Non-pigmented ciliary epithelial cell (primary cell): ENCODE measurements at places on chromosomes 11 and 22.

DNA sequence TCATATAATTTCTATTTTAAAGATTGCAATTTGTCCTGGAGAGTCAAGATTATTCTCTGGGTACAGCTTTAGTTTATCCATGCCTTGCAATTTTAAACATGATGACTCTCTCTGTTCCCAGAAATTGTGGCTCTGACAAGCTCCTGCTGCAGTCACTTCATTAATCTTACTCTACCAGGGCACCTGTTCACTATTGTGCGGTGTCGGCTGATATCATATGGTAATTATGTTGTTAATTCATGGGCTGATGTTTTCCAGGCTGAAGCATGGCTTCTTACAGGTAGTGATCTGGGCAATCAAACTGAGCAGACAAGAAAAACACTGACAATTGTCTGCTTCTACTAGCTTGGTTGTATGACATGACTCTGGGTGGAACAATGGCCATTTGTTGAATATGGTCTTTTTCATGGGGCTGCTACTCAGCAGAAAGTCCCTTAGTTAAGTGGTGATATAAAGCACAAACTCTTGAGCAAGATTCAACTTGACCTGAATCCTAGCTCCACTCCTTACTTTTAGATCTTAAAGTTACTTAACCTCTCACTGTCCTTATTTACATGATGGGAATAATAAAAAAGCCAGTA is 230.7 kb downstream of the FAT3 start:
- DNase-seq = no peak

DNA sequence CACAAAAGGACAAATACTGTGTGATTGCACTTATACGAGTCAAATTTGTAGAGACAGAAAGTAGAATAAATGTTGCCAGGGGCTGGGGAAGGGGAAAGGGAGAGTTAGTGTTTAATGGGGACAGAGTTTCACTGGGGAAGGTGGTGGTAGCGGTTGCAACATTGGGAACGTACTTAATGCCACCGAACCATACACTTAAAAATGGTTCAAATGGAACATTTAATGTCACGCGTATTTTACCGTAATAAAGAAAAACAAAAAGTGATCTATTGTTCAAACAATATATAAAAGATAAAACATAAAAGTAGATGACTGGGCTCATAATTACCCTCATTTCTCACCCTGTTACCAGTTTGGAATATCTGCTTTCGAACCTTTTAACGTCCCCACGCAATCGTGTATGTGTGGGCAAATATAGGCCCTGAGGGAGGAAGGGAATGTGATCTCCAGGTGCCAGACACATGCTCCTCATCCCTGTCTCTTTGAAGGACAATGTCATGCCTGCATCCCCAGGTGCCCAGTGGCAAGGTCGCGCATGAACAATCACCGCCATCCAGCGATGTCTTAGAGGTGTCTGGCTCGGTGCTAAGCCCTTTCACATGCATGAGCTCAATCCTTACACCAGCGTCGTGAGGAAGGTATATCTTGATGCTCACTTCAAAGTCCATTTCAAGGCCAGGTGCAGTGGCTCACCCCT is 35.3 kb downstream of the LIF start:
- no peak for DNase-seq

DNA sequence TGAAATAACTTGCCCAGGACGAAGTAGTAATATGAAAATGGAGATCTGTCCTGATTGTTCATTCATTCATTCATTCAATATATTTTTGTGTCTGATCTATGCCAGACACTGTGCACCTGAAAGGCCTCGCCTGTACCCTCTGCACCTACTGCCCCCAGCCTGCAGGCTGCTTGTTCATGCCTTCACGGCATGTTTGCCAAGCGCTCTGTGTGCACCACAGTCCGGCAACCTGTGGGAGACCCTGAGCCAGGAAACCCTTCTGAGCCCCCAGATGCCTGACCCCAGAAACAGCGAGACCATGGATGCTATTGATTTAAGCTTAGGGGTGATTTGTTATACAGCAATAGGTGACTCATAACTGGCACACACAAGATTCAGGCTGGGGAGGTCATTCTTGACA is 47.0 kb downstream of the RTL6 start:
- no peak for DNase-seq

GRCh38 chr11:15136166-15136565 is 21.4 kb downstream of the INSC start:
- no peak for DNase-seq

DNA sequence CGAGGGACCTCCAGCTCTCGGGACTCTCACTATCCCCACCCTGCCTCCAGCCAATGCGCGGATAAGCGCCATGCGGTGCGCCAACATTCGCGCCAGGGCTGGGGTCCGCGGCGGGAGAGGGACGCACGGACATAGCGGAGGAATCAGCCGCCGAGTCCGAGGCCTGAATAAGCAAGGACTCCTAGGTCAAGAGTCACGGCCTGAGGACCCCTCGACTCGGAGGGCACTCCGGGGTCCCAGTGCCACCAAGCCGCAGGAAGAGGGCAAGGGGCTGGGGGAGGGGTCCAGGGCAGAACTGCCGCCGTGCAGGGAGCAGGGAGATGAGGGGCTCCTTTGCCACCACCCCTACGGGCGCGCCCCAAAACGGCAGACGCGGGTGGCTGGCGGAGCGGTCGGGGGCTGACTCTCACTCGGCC is 552 bp downstream of the DSCAML1 start:
- no peak for DNase-seq

DNA sequence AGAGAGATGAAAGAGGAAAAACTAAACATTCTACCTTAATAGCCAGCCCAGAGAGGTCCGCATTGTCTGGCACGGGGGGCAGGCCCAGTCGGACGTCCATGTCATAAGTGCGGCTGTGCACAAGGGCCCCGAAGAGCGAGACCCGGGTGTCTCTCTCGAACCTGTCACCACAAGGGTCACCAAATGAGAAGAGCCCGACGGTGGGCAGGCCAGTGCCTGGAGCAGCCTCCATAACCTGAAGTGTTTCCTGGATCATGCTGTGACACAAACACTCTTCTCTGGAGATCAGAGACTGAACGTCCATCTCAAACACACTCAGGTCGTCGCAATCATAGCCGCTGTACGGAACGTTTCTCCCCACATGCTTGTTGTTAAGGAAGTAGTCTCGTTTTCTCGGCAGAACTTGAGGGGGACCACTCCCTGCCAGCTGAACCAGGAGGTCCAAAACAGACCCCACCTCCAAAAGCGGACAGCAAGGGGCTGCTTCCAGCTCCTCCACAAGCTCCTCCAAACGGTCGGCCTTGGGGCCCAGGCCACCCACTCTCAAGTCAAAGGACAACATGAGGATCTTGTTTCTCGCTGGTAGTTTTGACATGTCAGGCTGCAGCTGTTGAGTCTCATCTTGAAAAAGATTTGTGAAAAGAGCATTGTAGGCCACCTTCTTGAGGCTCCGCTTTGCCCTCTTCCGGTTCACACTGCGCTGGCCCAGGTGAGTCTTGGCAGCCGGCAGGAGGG is 971 bp downstream of the TUBGCP6 start:
- no peak for DNase-seq

DNA sequence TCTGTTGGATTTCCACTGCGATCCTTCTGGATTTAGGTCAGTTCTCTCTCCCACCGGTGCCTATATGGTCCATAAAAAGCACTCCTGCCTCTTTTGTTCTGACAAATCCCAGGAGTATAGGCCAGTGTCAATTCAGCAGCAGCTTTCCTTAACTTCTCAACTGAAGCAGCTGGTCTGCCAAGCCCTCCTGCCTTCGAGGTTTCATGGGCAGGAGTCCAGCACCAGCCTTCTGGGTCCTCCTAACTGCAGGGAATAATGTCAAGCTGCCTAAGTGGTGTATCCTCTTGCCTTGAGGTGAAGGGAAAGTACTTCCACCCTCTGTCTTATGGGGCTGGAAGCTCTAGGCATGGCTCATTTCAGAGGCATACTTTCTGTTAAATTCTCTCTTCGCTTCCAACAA is 149.4 kb upstream of the NCAM1 start:
- no peak for DNase-seq

DNA sequence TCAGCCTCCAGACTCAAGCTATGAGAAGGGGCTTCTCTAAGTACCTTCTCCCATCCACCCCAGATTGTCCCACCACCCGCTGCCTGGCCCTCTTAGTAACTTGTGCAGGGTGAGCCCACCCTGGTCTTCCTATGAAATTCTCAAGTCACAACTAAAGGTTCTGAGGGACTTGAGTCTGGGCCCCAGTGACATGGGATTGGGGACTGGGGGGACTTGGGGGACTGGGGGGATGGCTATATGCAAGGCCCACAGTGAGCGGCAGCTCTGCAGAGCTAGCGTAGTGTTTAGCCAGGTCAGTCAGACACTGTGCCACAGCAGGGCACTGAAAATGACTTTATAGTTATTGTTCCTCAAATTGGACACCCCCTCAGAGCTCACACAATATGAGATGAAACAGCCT is 622.3 kb upstream of the CADM1 start:
- DNase-seq = no peak

DNA sequence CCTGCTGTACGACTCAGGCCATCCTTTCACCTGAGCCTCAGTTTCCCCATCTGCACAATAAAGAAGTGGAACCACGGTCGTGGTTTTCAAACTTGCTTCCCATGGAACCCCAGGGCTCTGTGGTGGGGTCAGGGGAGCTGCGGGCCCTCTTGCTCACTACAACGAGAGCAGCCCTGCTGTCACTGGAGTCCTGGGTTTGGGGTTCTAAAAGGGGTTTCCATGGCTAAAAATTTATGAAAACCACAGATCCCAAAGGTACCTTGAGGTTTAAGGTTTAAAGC is 45.4 kb upstream of the CARS1 start:
- DNase-seq = no peak

DNA sequence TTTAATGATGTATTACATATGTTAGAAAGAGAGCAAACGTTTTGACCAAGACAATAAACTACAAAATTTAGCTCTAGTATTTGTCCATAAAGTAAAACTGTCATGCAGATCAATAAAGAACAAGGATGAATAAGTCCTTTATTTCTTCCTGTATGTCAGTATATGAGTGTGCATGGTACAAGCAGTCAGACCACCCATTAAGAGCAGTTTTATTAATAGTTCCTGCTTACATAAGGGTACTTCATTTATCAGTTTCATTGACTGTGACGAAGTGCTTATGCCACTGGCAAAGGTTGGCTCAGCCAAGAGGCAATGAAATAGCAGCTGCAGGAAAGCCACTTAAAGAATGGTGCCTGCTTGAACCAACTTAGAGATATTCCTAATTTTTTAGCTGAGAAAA is 913.0 kb upstream of the CNTN5 start:
- DNase-seq = no peak

DNA sequence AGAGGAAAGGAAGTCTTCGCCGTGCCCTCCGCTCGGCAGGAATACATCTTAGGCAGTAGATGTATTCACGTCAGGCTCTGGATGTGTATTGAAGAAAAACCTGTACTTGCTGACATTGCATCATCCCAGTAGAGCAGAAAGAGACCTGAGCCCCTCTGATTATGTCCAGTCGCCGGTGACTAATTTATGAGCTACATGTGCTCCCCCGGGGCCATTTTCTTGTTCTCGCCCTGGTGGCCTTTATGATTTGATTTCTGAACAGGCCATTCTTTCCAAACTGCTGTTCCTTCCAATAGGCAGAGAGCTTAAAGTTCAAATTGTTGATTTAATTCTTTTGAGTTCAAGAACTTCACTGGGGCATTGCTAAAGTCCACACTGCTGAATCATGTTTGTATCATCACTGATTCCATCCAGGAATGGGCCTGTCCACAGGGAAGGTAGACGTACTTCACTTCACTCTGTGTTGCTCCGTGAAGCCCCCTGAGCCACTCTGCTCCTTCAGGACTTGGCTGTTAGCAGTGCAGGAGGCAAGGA is 137.3 kb upstream of the RASSF10 start:
- no peak for DNase-seq

DNA sequence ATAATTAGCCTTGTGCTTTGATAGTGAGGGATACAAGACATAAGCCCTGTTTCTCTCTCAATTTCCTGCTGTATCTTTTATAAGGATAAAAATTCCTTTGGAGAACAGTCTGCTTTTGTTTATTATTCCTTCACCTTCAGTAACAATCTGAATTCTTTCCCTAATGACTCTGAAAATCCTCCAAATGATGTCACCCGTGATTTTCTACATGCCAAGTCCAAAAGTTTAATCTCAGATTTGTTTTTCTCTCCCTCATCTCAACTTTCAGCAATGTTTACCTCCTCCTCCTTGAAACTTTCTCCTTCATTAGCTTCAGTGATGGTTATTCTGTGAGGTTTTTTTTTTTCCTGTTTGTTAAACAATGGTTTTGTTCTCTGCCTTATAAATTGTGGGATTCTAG is 2.2 kb downstream of the OR51E2 start:
- no peak for DNase-seq

DNA sequence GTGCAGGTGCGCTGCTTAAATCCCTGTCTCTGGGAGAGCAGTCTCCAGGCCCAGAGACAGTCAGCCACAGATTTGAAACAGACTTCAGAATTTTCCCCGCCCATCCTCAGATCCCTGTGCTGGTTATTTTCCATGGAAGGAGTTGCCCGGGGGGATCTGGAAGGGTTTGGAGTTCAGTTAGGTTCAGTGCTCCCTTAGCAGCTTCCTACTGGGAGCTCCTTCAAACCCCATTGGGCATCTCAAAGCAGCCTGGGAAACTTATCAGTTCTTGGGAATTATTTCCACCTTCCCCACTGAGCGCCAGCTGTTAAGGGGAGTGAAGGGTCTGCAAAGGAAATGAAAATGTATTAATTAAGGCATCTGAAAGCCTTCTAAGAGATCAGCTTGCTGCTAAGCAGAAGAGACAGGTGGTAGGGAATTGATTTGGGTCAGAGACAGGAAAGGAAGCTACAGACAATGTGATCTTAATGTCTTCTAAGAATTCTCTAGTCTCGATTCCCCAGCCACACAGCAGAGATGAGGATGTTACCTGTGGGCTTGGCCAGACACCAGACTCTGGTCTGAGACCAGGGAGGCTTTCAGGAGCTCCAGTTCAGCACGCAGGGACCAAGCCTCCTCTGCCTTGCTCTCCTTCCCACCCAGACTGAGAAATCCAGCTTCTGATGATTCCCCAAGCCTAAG is 106.2 kb upstream of the TBCEL start:
- DNase-seq = no peak

- no peak for DNase-seq
Measured at GRCh38 chr11:27002838-27003237, 8.9 kb downstream of the FIBIN start.

GRCh38 chr22:50628543-50629134 is 687 bp upstream of the ARSA start:
- no peak for DNase-seq

DNA sequence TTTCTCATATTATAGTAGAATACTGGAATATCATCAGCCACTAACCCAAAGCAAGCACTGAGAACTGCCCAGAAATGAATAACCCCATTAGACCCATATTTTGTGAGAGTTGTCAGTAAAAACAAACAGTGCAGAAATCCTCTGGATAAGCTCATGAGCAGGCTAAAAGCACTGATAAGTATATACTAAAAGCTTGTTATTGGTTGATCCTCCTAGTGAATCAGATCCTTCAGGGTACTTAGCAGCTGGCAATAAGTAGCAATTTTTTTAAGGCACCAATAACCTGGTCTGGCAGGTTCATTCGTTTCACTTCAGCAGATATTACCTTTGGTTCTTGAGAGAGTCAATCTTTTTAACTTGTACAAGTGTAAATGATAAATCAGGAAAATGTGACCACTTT is 1.2 kb downstream of the NOX4 start:
- no peak for DNase-seq
